Activated effector memory CD4-positive, alpha-beta T cell treated with anti-CD3 and anti-CD28 coated beads, Interleukin-2, amount 50 U/mL, for 16 hours (primary cell): ENCODE measurements at places on chromosomes 1 and 21.

- DNase-seq = no peak
These were observed 1.2 kb upstream of the PADI2 start for GRCh38 chr1:17120481-17120877.

DNA sequence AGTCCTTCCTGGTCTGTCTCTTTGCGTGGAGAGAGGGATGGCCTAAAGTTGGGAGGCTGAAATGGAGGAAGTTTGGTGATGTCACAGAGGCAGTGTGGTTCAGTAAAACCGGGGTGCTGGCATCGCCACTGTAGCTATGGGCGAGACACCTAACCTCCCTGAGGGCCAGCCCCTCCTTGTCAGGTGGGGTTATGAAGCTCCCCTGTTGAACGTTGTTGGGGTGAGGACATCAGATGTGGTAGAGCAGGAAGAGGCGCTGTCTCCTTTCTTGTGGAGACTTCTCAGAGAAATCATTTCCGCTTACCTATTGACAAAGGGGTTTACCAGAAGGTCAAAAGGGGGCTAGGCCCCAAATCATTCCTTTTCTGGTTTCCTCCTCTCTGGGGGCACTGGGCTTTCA lies 294.7 kb downstream of the SIPA1L2 start:
- no peak for DNase-seq

- DNase-seq = no peak
These were observed 61.3 kb downstream of the ASB17 start for GRCh38 chr1:75870951-75871350.

GRCh38 chr21:42616446-42616845 lies 37.0 kb upstream of the PDE9A start:
- no peak for DNase-seq

DNA sequence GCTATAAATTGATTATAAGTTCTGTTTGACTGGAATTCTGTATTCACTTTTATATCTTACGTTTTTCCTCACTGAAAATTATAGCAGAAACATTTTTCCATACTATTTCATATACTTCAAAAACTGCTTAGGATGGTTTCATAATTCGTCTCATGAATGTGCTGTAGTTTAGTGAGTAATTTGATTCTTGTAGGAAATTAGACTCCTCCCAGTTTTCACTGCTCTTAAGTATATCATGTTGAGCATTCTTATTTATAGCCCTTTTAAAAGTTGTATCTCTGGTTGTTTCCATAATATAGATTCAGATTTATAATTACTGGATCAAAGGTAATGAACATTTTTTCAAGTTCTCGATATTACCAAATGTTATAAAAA lies 250.6 kb downstream of the FMN2 start:
- no peak for DNase-seq

- DNase-seq = no peak
These were observed 991 bp downstream of the TIAM1 start for GRCh38 chr21:31343030-31343510.

GRCh38 chr1:93783876-93784275 lies 95.1 kb downstream of the DNTTIP2 start:
- DNase-seq = no peak

DNA sequence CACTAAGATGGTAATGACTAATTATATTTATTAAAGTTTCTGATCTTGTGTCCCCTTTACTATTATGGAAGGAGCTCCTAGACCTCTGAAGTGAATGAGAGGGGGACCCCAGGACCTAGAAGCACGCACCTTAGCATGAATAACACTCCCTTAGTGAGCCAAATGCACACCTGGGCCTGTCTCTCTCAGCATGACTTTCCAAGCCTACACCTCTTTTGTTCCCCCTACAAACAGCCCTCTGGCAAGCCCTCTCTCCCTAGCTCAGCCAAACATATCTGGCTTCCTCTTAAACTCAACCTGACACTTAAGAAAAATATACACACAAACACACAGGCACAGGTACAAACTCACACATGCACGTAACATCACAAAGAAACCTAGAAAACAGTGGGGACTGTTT lies 7.3 kb upstream of the CTH start:
- no peak for DNase-seq

DNA sequence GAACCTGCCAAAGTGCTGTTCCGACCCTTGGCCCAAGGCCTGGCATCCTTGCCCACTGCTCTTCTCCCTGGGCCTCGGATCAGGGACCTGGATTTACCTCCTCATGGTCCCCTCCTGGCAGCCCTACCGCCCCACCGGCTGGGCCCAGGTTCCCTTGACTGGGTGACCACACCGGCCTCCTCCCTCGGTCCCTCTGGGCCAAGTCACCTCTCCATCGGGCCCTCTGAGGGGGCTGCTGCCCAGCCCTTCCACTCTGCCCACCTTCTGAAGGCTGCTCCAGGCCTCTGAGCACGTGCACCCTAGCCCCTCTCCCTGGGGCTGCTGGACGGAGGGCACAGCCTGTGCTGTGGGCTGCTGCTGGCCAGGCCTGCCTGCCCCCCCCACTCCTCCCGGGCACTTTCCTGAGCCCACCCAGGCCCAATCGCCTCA lies 9.3 kb upstream of the MMEL1 start:
- no peak for DNase-seq

DNA sequence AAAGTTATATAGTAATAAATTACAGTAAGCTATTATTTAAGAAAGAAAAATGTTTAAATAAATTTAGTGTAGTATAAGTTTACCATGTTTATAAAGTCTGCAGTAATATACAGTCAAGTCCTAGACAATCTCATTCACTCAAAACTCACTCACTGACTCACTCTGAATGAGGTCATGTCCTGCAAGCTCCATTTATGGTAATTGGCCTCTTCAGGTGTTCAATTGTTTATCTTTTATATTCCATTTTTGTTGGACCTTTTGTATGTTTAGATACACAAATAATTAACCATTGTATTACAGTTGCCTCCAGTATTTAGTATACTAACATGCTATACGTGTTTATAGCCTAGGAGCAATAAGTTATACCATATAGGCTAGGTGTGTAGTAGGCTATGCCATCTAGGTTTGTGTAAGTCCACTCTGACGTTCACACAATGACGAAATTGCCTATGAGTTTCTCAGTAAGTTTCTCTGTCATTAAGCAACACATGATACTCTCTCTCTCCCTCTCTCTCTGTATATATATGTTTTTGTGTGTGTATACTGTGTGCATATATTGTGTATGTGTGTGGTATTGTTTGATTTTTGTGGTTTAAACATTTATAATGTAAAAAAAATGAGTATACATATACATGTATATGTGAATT lies 161.2 kb downstream of the NCAM2 start:
- DNase-seq = no peak

DNA sequence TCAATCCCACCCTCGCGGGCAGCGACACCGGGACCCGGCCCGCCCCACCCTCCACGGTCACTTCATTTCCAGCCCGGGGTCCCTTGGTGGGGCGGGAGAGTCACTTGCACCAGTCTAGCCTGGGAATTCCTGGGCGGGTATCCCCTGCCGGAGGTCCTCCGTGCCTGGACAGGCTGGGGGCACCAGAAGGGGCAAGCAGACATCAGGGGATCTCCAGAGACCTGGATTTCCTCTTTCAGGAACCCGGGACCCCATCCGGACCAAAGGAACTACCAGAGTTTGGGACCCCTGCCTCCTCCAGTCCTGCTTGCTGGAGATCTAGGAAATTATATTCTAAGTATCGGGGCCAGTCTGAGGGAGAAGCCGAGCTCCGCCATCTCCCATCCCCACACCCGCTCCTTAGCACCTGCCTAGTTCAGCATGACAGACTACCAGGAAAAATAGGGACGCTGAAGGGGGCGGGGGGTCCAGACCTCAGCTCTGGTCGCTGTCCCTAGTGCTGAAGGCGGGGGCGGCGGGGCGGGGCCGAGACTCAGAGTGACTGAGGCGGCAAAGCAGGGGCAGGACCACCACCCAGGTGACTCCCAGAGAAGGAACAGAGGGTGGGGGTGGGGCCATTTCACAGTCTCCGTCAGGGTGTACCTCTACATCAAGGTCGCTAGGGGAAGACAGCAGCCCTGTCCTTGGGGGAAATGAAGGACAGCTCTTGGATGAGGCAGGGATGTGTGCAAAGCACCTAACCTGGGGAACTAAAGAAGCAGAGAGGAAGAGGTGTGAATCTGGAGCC lies 832 bp downstream of the HCN3 start:
- DNase-seq = peak; percentile 92

DNA sequence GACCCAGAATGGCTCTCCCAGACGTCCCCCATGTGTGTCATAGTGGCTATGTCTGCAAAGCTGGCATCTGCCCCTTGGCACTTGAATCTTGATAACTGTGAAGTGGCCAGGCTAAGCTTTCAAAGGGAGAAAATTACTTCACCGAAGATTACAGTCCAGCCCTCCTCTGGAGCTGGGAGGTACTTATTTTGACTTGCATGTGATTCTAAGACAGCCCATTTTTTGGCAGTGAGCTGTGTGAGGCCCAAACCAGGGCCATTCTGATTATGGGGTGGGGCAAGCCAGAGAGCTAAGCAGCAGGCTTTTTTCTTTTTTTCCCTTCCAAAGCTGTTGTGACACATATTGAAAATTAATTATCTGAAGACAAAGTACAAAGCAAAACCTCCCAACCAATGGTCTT lies 42.1 kb upstream of the C8B start:
- DNase-seq = no peak

DNA sequence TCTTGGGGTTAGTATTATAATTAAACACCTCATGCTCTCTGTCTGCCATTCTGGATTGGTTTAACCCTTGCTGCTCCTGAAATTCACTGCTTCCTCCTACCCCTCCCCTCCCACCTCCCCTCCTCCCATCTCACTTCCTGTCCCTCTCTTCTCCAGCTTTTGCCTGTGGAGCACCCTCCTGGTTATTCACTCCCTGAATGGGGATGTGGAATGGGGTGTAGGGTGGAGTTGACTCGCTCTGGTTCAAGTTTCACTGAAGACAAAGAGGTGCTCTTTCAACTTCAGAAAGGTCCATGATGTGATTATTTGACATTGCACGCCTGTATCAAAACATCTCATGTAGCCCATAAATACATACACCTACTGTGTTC lies 160.5 kb downstream of the PLXNA2 start:
- DNase-seq = no peak

DNA sequence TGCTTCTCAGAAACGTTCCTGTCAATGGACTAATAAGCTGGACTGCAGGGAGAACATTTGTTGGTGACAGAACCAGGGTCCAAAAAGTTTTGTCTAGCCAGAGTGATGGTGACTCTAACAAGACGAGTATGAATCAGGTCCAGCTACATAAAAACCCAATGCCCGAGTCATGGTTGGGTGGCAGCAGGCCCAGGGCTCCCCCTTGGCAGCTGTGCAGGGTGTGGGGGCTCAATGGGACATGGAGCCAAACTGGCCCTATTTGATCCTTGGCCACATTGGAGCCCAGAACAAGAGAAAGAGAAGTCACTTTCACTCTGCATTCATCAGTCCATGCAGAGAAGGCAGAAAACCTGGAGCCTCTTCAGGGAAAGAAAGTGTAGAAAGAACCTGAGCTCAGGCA lies 37.9 kb upstream of the TENT5C start:
- peak; percentile 22 for DNase-seq

DNA sequence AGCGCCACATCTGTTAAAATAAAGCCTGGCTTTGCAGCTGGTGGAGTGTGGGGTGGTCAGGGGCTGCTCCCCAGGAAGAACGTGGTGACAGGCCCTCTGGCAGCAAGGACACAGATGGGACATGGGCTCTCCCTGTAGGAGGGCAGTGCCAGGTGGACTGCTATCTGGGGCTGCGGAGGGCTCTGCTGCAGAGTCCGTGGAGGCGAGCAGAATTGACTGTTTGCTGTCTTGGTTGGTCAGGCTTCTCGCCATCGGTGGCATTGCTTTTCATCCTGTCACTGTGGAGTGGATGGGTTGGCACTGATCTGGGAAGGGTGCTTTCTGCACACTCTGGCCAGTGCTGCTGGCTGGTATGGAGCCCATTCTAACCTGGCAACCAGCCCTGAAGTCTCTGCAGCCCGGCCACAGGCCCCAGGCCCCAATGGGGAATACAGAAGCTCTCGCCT lies 103.0 kb downstream of the LAMC2 start:
- DNase-seq = no peak
